ENCODE measurements at places on chromosomes 12 and 14.

DNA sequence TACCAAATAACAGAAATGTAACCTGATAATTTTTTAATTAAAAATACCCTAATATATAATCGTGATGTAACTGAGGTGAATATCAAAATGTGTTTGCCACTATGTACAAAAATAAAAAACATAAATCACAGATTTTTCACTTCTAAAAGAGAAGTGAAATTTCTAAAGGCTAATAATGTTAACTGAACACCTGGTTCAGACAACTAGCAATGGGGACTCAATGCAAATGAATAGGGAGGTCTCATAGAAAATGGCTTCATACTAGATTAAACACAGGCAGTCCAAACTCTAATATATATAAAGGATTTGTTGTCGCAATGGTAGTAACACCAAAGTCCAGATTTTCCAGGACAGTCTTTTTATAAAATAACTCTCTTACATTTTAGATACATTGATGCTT, 365.4 kb upstream of the ATP2B1 start:
- DNase-seq = no peak

DNA sequence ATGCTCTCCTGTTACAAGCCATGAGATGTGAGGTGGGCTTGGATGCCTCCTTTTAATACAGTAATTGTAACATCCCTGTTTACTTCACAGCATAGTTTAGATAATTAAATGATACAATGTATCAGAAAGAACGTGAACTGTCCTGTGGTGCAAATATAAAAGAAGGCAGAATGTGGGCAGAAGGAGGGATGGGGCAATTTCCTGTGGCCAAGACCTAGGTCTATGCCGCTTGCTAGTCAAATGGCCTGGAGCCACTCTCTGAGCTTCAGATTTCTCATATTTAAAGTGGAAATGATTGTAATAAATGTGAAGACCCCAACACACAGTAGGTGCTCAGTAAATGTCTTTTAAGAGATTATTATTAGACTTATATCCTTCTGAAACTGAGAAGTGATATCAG, 24.0 kb upstream of the EVL start:
- DNase-seq = no peak

GRCh38 chr12:5582018-5582417, 150.1 kb downstream of the NTF3 start:
- DNase-seq = no peak

DNA sequence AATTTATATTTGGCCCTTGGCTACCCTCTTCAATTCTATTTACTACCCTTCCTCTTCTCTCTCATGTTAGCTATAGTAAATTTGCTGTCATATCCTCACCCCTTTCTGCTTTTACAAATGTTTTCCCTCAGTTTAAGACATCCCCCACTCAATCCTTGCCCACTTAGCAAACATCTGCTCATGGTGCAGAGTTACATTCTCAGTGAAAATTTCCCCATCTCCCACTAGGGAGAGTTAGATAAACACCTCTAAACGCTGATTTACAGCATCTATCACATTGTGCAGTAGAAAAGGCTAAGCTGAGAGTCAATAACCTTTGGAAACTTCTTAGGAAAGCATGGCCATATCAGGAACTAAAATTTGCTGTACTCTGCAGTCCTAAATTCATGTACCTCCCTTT, 69.0 kb downstream of the DENND5B start:
- no peak for DNase-seq

DNA sequence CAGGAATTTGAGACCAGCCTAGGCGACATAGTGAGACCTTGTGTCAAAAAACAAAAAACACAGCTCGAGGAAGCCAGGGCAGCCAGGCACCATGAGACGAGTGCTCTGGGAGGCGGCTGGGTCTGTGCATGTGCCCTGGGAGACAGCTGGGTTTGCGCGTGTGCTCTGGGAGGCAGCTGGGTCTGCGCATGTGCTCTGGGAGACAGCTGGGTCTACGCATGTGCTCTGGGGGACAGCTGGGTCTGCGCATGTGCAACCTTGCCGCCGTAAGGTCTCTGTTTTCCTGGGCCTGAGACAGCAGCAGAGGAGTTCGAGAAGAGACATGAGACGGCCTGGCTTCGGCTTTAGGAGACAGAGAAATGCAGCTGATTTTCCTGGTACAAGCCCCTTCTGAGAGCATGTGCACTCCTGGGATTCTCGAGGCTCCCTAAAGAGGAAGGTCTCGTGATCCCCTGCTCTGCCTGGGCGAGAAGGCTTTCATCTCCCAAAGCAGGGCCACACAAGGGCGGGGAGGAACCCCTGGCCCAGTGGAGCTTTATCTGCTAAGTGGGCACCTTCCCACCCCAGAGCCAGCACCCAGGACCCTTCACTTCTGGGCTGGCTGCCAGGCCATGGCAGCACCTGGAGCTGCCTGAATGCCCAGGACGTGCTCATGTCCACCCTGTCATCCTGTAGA, 3.5 kb upstream of the BDKRB1 start:
- DNase-seq = no peak

- no peak for DNase-seq
Measured at GRCh38 chr12:24861766-24862540, 86.9 kb downstream of the BCAT1 start.

- DNase-seq = peak; percentile 46
Measured at GRCh38 chr14:69191340-69192111, at the start of gene EXD2. Gene EXD2 (plus strand): TSS chr14:69191498. CDS start chr14:69209471, 17,973 bp downstream.

GRCh38 chr12:113762882-113763816, 203.0 kb downstream of the RBM19 start:
- DNase-seq = no peak

DNA sequence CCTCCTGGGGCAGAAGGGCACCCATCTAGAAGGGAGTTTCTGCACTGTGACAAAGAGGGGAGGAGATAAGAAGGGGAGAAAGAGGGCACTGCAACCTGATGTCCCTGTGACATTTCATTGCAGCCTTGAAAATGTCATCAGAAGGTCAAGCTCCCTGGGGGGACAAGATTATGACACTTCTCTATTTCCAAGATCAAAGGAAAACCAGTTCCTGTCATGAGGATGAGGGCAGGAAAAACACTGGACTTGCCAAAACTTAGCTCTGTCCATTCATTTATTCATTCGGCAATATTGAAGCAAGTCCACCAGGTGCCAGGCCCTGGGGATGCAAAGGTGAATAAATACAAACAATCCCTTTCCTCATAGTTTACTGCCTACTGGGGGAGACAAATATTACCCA, 138.4 kb upstream of the CDKN3 start:
- DNase-seq = no peak

GRCh38 chr12:110698171-110698902, 9.4 kb upstream of the HVCN1 start:
- DNase-seq = peak; percentile 14

DNA sequence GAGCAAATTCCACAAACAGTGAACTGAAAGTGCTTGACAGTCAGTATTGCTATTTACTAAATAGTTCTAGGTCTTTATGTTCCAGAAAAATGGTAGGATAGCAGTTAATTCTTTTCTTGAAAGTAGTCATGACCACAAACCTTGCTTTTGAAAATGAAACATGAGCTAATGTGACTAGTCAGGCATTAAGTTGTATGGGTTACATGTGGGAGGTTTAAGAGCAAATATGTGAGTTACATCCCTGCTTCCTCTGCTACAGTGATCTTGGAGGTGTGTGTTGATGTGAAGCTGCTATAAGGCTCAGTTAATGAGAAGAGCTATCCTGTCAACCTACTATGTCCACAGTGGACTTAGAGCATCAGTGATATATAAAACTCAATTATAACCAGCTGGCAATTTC, 741.6 kb downstream of the FSCB start:
- DNase-seq = no peak

DNA sequence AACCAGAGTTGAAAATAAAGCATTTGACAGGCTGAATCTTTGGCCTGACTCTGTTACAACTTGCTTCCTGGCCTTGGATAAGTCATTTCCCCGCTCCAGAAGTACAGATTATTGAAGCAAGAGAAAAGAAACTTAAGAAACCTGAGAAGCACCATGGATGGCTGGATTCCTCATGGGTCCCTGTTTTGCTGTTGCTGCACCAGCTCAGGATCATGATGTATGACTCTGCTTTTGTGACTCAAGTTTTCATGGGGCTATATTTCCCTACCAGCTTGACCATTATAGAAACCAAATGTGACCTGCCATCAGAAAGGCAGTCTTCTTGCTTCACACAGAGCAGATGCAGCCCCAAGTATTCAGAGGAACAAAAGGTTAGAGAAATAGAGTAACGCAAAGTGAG, 921.8 kb downstream of the BCL11B start:
- no peak for DNase-seq

Measured in fibroblast of skin of left biceps (primary cell).